ENCODE measurements at places on chromosomes 16 and 17. TPM values are rescaled to one million over a fixed set of nuclear protein-coding genes. Genes with fewer than 3 reads are reported as not detected.

DNA sequence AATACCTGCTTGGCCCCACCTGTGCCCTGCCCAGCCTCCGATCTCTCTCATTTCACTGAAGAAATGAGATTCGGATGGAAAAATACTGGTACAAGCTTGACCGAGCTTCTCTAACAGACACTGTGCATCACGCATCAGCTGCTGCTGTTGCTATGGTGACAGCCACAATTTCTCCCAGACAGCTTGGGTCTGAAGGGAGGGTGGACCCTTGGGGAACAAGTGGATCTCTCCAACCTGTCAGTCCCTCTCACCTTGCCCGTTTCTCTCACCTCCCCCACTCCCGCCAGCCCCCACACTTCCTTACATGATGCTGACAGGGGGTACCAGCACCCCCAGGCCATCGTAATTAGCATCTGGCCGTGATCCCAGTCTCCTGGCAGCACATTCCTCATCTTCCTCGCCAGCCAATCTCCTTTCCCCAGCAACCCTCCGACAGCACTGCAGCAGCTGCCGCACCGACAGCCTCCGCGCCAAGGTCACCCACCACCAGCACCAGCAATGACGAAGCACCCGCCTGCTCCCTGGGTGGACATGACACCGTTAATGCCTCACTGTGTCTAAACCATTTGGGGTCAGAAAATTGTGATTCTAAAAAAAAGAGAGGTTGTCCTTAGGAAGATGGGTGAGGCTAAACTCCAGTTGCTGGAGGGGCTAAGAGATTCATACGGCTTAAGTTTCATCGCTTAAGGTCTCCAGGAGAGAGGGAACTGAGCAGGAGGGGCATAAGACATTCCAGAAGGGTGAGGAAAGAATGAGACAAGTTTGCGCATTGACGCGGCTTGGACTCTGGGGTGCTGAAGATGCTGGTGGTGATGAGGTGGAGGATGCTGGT lies 58.6 kb upstream of the TNRC6A start:
- no peak for DNase-seq

DNA sequence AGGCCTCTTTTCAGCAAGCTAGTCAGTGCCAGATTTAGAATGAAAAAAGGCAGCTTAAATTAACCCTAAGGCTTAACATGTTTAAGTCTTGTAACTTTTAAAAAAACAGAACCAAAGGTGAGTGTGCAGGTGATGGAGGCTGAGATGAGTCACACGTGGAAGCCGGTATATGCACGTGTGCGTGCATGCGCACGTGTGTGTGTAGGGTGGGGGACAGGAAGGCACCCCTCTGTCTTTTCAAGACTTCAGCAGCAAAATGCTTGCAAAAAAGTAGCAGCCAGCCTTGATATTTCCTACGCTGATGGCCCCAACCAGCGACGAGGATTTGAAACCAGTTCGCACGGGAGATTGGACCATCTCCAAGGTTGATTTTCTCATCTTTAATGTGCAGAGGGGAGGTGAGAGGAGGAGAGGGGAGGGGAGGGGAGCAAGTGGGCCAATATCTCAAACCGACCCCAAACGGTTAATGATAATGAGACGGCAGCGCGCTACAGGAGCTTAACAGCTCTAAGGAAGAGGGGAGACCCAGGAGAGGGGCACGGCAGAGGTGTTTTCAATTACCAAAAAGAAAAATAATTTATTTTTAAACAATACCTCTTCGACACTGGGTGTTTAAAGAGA lies 154.7 kb downstream of the ZNF423 start:
- DNase-seq, result no peak

GRCh38 chr16:31862761-31863160 lies 10.8 kb upstream of the ZNF267 start:
- DNase-seq, result no peak

GRCh38 chr17:46027048-46027975 lies 28.3 kb downstream of the STH start:
- DNase-seq, result no peak

DNA sequence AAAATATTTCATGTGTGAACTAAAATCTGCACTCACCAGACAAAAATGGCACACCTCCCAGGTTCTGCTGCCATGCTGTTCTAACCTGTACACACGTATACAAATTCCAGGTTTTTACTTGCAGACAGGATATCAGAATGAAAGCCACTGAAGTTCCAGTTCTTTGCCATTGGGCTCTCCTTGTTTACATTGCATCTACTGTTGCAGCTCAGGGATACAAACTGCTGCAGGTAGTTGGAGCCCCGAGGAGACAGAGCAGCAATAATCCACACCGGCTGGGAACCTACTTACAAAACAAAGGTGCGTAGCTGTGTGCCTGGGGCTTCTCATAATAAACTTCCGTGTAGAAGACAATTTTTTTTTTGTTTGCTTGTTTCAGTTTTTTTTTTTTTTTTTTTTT lies 59.6 kb downstream of the HAPSTR1 start:
- DNase-seq, result no peak

GRCh38 chr16:67298277-67298676 lies 18.9 kb downstream of the PLEKHG4 start:
- DNase-seq, result no peak

- DNase-seq, result no peak
These were observed 94.6 kb downstream of the BANP start for GRCh38 chr16:88045820-88046303.

DNA sequence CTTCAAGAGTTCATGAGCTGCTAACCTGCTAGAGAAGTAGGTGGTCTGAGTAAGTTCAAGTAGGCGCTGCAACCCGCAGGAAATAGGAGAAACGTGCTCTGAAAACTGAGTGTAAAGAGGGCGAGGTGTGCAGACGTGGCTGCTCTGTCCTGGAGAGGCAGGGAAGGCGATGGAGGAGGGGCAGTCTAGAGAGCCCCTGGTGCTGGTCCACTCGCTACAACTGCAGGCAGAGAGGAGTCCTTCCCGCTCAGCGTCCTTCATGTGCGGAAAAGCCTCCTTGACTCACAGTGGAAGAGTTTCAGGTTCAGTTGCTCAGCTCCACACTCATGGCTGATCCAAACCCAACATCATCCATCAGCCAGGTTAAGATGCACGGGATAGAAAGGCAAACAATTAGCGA lies 12.1 kb downstream of the ABCA3 start:
- DNase-seq, result no peak

Gene SLC5A10
- not detected for total RNA-seq

Gene AOC3
- total RNA-seq, result 1.5 TPM

Gene GNAO1
- total RNA-seq, result 20.1 TPM

Gene ORMDL3
- 82.7 TPM for total RNA-seq

Gene HOXB1
- total RNA-seq, result 0.79 TPM

Gene FSCN2
- total RNA-seq, result 3.8 TPM
